ENCODE measurements at places on chromosomes 2 and 18.

DNA sequence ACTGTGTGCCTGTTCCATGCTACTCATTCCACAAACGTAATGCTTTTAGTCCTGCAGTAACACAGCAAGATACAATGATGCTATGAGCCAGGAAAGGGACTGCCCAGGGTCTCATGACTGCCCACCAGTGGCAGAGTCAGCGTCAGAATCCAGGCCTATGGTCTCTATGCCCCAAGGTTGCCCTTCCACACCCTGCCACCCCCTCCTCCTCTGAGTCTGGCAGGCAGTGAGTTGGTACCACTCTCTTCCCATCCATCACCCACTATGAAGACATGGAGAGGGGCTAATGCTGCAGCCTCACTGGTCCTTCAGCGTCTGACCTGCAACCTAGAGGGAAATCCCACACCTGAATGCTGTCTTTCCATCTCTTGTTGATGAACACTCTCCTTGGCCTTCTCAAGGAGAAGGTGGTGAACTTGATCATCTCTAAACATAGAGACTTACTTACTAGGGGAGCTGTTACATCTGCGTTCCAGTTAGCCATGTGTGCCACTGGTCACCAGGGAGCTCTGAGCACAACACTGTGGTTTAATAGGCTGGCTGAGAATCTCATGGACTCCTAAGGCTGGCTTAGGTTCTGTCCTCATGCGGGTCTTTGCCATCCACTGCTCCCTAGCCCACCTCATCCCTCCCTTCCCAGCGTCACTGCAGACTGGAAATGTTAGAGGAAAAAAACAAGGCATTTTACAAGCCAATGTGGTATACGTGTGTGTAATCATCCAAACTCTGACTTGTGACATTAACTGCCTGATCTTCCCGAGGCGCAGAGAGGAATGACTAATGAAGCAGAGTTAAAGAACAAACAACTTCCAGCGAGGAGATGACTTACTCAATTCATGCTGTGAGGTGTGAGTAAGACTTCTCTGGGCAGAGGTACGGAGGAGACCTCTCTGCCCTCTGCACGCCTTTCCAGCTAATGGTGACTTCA lies 28.8 kb downstream of the STEAP3 start:
- DNase-seq: no peak

DNA sequence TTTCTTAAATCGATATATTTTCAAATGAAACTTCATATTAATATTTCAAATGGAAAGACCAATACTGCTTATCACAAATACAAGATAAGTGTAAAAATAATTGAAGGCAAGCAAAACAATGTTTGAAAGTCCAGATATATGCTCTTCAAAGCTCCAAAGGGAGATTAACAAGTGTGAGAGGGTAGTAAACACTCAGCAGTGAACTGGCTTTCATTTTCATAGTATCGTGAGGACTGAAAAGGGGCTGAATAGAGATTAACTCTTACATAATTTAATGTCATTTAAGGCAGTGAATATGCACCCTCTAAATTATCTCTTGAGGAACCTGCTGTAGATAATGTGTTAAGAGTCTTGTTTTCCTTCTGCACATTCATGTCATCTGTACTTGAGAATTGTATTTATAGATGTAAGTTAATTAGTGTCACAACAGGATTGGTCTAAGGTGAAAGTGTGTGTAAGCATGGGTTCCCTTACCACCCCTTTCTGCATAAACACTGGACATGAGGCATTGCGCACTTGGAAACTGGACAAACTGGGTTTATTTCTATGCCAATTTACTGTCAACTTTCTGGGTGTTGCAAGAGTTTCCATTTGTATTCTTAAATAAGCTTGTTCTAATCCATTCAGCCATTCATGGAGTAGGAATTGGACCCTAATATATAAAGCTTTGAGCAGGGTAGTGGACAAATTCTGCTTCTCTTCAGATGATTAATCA lies 76.7 kb upstream of the SESTD1 start:
- no peak for DNase-seq

DNA sequence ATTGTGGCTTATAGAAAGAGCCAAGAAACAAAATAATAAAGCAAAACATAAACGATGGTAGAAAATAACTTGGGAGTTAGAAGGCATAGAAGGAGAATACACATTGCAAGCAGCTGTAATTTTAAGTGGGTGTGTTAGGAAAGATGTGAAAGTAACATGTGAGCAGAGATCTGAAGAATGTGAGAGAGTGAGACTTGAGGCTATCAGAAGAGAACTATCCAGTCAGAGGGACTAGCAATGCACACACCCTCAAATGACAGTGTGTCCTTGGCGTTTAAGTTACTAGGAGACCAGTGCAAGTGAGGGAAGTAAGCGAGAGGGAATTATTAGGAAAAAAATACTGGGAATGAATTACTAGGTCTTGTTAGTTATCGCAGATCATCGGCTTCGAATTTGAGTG lies 304.9 kb downstream of the DSEL start:
- DNase-seq: no peak

DNA sequence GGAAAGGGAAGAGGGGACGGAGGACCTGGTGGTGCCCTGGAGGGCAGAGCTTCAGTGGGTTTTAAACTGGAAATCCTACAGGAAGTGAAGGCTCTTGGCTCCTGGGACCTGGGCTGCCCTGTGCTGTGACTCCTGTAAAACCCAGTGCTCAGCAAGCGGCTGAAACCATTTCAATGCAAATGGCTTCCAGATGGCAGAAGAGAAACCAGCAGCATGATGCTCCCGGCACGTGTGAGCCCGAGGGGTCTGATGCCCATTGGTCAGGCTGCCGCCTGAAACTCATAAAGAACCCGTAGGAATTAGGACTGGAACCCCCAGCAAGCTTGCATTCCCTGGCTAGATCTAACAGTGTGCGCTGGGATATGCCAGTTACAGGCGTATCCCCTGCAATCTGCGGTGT lies 109.2 kb upstream of the THOC1 start:
- DNase-seq: no peak

- DNase-seq: no peak
These were observed 50.0 kb upstream of the MBOAT2 start for GRCh38 chr2:9053534-9053931.
